ENCODE measurements at places on chromosomes 6 and 20.

GRCh38 chr6:45986746-45987274 is 28.9 kb downstream of the CLIC5 start:
- DNase-seq: no peak

DNA sequence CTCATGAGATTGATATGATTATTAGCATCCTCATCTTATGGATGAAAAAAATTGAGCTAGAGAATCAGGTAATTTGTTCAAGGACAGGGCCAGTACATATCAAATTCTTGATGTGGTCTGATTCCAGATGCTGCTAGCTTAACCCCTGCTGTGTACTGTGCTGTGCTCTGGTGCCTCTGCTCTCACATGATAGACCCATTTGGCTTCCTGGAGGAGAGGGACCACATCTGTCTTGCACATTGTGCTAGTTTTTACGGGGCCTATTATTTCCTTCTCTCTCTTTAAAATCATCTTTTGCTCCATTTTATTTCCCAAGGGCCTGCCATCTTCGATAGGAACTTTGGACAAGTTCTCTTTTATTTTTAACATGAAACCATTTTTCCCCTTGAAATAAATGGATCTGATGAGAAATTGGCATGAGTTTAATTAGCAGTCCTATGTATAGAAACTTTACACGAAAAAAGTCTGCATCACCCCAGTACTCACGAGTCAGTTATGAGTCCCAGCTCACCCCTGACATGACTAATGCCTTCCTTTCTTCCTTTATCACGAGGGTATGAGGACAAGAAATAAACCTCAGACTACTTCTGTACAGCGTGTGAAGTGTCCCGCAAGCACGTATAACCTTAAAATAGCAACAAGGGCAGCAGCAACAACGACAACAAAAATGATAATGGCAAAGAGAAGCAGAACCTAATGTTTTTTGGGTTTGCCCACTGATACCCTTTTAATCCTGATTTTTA is 26.5 kb downstream of the CD109 start:
- DNase-seq: no peak

DNA sequence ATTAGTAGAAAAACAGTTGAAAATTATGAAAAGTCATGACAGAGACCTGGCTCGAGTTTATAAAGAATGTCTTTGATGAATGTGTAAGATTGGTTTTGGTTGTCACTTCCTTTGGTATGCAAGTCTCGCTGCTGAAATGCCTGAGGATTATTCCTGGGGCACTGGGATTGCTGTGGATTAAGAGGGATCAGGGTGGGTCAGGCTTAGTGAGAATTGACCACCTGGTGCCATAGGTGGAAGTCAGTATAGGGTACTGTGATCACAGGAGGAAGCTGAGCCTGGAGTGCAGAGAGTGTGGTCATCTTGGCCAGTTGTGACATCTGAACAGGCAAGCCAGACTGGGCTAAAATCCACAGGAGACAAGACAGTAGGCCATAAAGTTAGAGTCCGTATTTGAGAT is 34.9 kb downstream of the CEP43 start:
- no peak for DNase-seq

DNA sequence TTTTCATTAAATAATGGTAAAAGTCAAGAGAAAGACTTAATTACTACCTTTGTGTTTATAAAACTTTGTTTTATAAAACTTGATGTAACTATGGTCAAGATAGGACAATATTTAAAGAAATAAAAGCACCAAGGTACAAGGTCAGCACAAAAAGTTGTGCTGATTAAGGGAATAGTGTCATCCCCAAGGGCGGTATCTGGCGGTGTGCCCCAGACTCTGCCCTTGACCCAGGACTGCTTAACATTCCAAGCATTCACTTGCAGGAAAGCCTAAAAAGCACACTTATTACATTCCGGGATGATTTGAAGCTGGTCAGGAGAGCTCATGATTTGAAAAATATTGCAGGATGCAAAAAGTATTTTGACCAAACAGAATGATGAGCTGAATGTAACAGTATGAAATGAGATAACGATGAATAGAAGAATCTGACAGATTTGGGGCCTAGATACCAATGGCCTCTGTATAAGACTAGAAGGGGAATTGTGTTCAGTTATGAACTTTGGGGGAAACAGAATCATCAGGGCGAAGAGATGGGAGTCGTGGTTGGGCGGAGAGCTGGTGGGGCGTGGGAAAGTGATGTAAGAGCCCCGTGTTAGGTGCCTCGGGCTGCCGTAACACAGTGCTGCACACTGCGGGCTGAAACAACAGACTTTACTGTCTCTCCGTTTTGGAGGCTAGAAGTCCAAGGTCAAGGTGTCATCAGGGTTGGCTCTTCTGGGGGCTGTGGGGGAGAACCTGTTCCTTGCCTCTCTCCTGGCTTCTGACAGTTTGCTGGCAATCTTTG is 77.2 kb downstream of the CDC5L start:
- DNase-seq: no peak

- peak; percentile 89 for DNase-seq
These were observed 1.0 kb upstream of the PCIF1 start for GRCh38 chr20:45933266-45934045.

Measured in neural progenitor cell (in vitro differentiated cells).